Activated CD4-positive, alpha-beta memory T cell treated with anti-CD3 and anti-CD28 coated beads for 36 hours (primary cell): ENCODE measurements at places on chromosomes 12 and 14.

GRCh38 chr12:52741375-52742195 is 35.6 kb downstream of the KRT76 start:
- H3K27ac ChIP-seq, result no peak overlapping the region
- no peak overlapping the region for H3K4me3 ChIP-seq
- no peaks in the 10 kb centered on the region for H3K4me1 ChIP-seq
- H3K27me3 ChIP-seq, result peaks cover 16% of the 10 kb centered on the region

DNA sequence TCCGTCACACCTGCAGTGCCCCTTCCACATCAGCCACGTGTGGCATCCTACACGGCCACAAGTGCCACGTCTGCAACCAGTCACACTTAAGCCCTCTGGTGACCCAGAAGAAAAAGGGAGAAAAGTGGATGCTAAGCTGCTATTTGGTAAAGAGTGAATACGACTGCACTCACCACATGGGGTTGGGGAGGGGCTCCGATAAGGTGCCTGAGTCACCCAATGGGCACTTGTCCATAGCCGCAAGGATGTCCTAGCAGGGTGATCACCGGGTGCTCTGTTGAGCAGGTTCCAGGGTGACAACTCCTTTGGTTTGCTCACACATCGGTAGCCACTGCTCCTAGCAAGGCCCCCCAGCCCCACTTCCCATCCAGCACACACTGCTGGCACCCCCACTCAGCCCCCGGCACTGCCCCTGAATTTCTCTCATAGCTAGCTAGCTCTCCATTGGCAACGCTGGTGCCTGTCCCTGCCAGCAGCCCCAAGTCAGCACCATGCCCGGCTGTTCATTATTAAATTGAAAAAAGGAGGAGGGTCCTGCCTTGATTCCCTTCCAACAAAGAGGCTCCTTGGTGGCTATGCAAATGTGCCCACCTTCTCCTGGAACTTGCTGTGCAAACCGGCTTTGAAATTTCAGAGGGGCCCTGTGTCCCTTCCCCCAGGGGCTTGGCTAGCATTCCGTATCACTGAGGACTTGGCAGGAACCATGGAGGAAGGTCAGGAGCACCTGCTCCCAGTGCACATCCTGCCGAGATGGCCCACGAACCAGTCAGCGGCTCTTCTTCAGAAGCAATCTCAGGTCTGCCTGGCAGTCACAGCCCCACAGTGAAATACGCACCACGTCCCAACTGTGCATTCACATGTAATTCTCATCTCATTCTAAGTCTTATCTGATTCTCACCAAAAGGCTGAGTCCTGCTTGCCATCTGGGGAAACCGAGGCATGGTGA is 227.7 kb upstream of the DIO3 start:
- no peak overlapping the region for H3K27ac ChIP-seq
- DNase-seq, result no peak
- H3K4me1 ChIP-seq, result no peaks in the 10 kb centered on the region
- no peak overlapping the region for H3K4me3 ChIP-seq
- no peaks in the 10 kb centered on the region for H3K36me3 ChIP-seq
- peaks cover 13% of the 10 kb centered on the region for H3K27me3 ChIP-seq

DNA sequence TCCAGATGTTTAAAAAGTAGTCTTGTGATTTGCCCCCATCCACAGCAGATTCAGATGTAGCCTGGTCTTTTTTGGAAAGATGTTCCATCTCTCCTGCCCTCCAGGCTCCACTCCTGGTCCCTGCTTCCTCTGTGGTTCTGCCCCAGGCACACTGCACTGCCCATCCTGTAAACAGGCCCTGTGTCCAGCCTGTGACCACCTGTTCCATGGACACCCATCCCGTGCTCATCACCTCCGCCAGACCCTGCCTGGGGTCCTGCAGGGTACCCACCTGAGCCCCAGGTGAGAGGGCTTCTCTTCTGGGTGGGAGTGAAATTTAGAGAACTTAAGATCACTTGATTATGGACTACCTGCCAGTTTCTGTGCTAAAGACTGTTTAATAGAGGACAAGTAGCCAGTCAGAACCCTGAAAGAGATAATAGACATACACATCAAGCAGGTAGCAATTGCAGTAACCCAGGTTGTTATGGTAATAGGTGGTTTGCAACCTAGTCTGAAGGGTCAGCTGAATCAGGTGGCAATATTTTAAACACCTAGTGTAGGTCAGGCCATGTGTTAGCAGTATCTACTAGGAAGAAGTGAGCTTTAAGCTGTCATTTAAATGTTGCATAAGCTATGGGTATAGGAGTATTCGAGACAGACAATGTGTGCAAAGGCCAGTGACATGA is 2.1 kb downstream of the RNF31 start:
- no peak overlapping the region for H3K27ac ChIP-seq
- peak overlapping the region; percentile 100 for H3K4me3 ChIP-seq
- peaks cover 49% of the 10 kb centered on the region for H3K36me3 ChIP-seq
- no peaks in the 10 kb centered on the region for H3K27me3 ChIP-seq

DNA sequence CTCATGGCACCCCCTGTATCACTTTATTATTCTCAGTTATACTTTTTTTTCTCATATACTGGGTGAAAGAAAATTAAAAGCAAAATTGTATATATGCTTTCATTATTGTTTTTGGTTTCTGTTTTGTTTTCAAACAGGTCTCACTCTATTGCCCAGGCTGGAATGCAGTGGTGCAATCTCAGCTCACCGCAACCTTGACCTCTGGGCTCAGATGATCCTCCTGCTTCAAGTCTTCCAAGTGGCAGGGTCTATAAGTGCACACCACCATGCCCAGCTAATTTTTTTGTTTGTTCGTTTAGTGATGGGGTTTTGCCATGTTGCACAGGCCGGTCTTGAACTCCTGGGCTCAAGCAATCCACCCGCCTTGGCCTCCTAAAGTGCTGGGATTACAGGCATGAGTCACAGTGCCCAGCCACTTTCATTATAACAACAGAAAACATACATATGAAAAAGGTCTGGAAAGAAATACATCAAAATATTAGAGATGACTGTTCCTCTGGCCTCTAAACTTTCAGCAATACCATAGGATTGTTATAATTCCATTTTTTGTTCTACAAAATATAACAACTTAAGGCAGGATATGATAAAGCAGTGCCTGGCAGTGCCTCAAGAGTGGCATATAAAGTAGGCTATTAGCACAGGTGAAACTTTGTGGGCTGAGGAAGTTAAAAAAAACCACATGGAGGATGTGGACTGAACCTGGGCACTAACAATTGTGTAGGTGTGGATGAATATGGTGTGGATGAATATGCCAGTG is 5.8 kb upstream of the NTN4 start:
- no peak for DNase-seq
- H3K27ac ChIP-seq, result no peak overlapping the region
- H3K4me3 ChIP-seq, result no peak overlapping the region
- H3K36me3 ChIP-seq, result no peaks in the 10 kb centered on the region
- H3K4me1 ChIP-seq, result peaks cover under 1% of the 10 kb centered on the region

DNA sequence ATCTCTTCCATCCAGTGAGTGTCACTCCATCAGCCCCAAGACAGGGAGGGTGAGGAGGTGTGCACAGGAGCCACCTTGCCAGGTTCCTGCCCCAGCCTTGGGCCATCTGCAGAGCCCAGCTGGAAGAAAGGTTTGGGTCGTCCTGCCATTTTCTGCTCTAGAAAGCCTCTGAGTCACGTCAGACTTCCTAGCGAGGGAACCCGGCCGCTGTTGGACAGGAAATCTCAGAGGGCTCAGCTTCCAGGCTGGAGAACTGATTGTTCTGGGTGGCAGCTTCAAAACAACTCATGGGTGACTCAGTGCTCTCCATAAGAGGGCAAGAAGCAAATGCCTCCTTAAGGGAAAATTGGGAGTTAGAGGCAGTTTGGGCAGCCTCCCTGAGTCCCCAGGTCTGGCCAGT is 16.6 kb downstream of the HIP1R start:
- no peak overlapping the region for H3K4me3 ChIP-seq
- no peaks in the 10 kb centered on the region for H3K4me1 ChIP-seq
- H3K27ac ChIP-seq, result no peak overlapping the region
- H3K36me3 ChIP-seq, result no peaks in the 10 kb centered on the region
- DNase-seq, result no peak
- H3K27me3 ChIP-seq, result no peaks in the 10 kb centered on the region

- peak; percentile 74 for DNase-seq
- peak overlapping the region; percentile 39 for H3K27ac ChIP-seq
- H3K27me3 ChIP-seq, result no peaks in the 10 kb centered on the region
- no peaks in the 10 kb centered on the region for H3K36me3 ChIP-seq
- H3K4me3 ChIP-seq, result no peak overlapping the region
Observed at GRCh38 chr14:70807898-70808415, 1.4 kb downstream of the MAP3K9 start.

GRCh38 chr14:50451854-50452253 is 55.2 kb upstream of the CDKL1 start:
- H3K27me3 ChIP-seq, result no peaks in the 10 kb centered on the region
- no peak overlapping the region for H3K27ac ChIP-seq
- H3K4me1 ChIP-seq, result peaks cover 16% of the 10 kb centered on the region
- H3K36me3 ChIP-seq, result peaks cover 40% of the 10 kb centered on the region
- H3K4me3 ChIP-seq, result no peak overlapping the region
- DNase-seq, result no peak

- no peaks in the 10 kb centered on the region for H3K27me3 ChIP-seq
- no peak overlapping the region for H3K27ac ChIP-seq
- no peak overlapping the region for H3K4me3 ChIP-seq
- DNase-seq, result no peak
- H3K36me3 ChIP-seq, result no peaks in the 10 kb centered on the region
Observed at GRCh38 chr14:79201564-79202207, 1009.6 kb downstream of the DIO2 start.

DNA sequence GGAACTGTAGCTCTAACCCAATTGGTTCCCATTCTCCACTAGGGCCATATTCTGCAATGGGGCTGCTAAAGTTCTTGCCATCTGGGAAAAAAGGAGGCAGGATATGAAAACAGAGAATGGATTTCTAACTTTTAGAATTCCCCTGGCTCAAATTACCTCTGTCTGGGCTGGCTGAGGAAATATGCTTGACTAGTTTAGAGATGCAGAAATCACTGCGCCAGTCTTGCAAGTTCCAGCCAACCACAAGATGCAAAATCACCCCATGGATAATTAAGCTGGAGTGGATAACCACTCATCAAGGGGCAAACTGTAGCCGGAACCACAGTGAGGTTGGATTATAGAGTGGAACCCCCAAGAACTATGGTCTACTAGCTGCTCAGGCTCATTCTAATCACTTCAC is 126.3 kb downstream of the RALGAPA1 start:
- no peaks in the 10 kb centered on the region for H3K36me3 ChIP-seq
- no peaks in the 10 kb centered on the region for H3K4me1 ChIP-seq
- H3K4me3 ChIP-seq, result no peak overlapping the region

- no peak for DNase-seq
- H3K4me1 ChIP-seq, result no peaks in the 10 kb centered on the region
- H3K27me3 ChIP-seq, result peaks cover 2% of the 10 kb centered on the region
- no peak overlapping the region for H3K4me3 ChIP-seq
Observed at GRCh38 chr14:23538785-23539184, 12.8 kb downstream of the ZFHX2 start.

- peaks cover 10% of the 10 kb centered on the region for H3K27me3 ChIP-seq
- no peak for DNase-seq
- no peaks in the 10 kb centered on the region for H3K36me3 ChIP-seq
Observed at GRCh38 chr14:61151251-61151650, 129.9 kb downstream of the TMEM30B start.

- H3K4me1 ChIP-seq, result no peaks in the 10 kb centered on the region
- H3K4me3 ChIP-seq, result no peak overlapping the region
- H3K36me3 ChIP-seq, result no peaks in the 10 kb centered on the region
- peaks cover 25% of the 10 kb centered on the region for H3K27me3 ChIP-seq
Observed at GRCh38 chr12:108214486-108214885, 85.4 kb downstream of the WSCD2 start.

DNA sequence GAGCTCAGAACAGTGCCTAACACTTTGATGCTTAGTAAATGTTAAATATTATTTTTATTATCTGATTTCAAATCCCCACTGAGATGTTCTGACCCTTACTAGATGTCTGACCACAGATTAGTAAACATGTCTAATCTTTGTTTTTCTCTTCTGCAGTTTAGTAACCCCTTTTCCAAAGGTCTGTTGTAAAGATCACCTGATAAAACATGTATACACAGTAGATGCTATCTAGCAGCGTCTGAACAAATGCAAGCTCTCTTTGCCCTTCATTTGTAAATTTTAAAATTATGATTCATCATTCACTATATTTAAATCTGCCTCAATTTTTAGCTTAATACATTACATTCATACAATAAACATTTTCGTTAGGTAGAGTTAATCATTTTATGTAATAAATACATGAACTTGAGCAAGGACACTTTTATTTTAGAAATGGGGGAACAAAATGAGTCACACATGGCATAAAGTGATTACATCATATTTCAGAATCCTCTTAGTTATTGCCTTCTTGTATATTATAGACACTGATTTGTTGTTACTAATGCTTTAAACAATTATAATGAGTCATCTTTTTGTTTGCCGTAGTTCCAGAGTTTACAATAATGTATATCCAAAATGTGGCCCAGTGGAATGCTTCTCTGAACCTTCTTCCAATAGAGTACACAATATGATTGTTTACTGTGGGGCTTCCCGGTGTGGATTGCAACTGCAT is 1.7 kb upstream of the OR4K5 start:
- H3K4me1 ChIP-seq, result no peaks in the 10 kb centered on the region
- H3K27ac ChIP-seq, result no peak overlapping the region
- no peaks in the 10 kb centered on the region for H3K27me3 ChIP-seq
- H3K36me3 ChIP-seq, result no peaks in the 10 kb centered on the region
- no peak for DNase-seq
- no peak overlapping the region for H3K4me3 ChIP-seq

DNA sequence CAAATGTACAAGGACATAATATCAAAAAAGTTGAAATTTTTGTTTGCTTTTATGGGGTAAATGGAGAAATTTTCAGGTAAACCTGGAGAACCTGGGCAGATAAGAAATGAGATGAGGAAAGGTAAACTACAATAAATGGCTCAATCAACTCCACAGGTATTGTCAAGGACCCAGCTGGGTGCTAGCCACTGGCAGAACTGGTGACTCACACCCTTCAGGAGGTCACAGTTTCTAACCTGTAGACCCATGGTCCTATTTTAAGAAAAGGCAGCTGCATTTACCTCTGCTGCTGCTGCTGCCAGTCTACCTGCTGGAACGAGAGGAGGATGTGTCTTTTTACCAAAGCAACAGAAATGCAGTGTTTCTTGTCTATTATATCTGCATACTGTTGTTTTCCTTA is 226.6 kb downstream of the ALG10B start:
- no peak overlapping the region for H3K4me3 ChIP-seq
- no peaks in the 10 kb centered on the region for H3K4me1 ChIP-seq
- H3K27me3 ChIP-seq, result no peaks in the 10 kb centered on the region
- no peaks in the 10 kb centered on the region for H3K36me3 ChIP-seq
- no peak for DNase-seq

DNA sequence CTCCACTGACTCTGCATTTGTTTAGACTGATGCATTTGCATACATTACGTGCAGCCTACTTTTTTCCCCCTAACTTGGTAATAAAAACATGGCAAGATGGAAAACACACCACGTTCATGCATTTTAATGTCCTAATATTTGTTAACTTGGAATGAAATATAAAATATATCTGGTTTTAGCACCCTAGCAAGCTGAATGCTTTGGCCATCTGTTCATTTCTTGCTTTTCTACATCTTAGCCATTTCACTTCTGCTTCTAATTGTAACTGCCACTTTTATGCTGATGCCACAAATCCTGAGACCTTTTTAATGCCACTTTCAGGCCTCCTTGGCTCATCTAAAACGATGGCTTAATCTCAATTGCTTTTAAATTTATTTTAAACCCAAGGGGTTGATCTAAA is 177.7 kb upstream of the RASSF8 start:
- H3K4me3 ChIP-seq, result no peak overlapping the region
- H3K27ac ChIP-seq, result no peak overlapping the region
- H3K27me3 ChIP-seq, result no peaks in the 10 kb centered on the region
- H3K4me1 ChIP-seq, result no peaks in the 10 kb centered on the region

GRCh38 chr14:87679866-87680265 is 313.1 kb downstream of the GALC start:
- no peak for DNase-seq
- H3K27me3 ChIP-seq, result no peaks in the 10 kb centered on the region
- H3K4me3 ChIP-seq, result no peak overlapping the region
- H3K27ac ChIP-seq, result no peak overlapping the region
- H3K36me3 ChIP-seq, result no peaks in the 10 kb centered on the region
